Right renal cortex interstitium (tissue), 3 donors: ENCODE measurements at places on chromosomes 13 and 19. TPM values are rescaled to one million over a fixed set of nuclear protein-coding genes. Genes with fewer than 3 reads are reported as not detected.

PEG3 gene
- polyA plus RNA-seq: 47.6 TPM

COL5A3 gene
- polyA plus RNA-seq: 0.46 TPM

LHB gene
- polyA plus RNA-seq: not detected

SLC46A3 gene
- 2.7 TPM for polyA plus RNA-seq

APC2 gene
- polyA plus RNA-seq: 1.1 TPM

DIS3 gene
- polyA plus RNA-seq: 43.1 TPM

C19orf67 gene
- polyA plus RNA-seq: not detected

TPRX1 gene
- polyA plus RNA-seq: not detected

ADAMTSL5 gene
- polyA plus RNA-seq: 0.54 TPM

HSH2D gene
- 0.19 TPM for polyA plus RNA-seq

CEACAM1 gene
- polyA plus RNA-seq: 8.8 TPM

ZC3H4 gene
- polyA plus RNA-seq: 36.2 TPM

OXGR1 gene
- polyA plus RNA-seq: 5.5 TPM

ZNF99 gene
- 1.1 TPM for polyA plus RNA-seq

IL17D gene
- 7.2 TPM for polyA plus RNA-seq

RDH8 gene
- polyA plus RNA-seq: not detected

CYP4F8 gene
- polyA plus RNA-seq: not detected

FDX2 gene
- polyA plus RNA-seq: 19.3 TPM

CLEC11A gene
- 29.9 TPM for polyA plus RNA-seq

TEX29 gene
- polyA plus RNA-seq: 0.35 TPM

APLP1 gene
- polyA plus RNA-seq: 25.0 TPM

BRSK1 gene
- 11.8 TPM for polyA plus RNA-seq

PABPC3 gene
- 1.4 TPM for polyA plus RNA-seq

C19orf85 gene
- polyA plus RNA-seq: not detected

CFD gene
- polyA plus RNA-seq: 2.0 TPM

POU2F2 gene
- 0.72 TPM for polyA plus RNA-seq

APOC4 gene
- polyA plus RNA-seq: not detected

KLK5 gene
- 1.6 TPM for polyA plus RNA-seq

ATP4A gene
- polyA plus RNA-seq: 0.06 TPM

CGB2 gene
- polyA plus RNA-seq: not detected

ANGPTL8 gene
- polyA plus RNA-seq: not detected

DNAAF3 gene
- 7.9 TPM for polyA plus RNA-seq

ETV2 gene
- polyA plus RNA-seq: 0.74 TPM

LILRA6 gene
- polyA plus RNA-seq: 0.42 TPM

DCUN1D2 gene
- 17.2 TPM for polyA plus RNA-seq

OVOL3 gene
- polyA plus RNA-seq: not detected

IGFL3 gene
- polyA plus RNA-seq: not detected

ZNF497 gene
- 3.3 TPM for polyA plus RNA-seq

NLRP12 gene
- polyA plus RNA-seq: 0.26 TPM

ZNF529 gene
- 23.7 TPM for polyA plus RNA-seq

F2RL3 gene
- 1.0 TPM for polyA plus RNA-seq

NKPD1 gene
- 0.11 TPM for polyA plus RNA-seq

ELSPBP1 gene
- 0.31 TPM for polyA plus RNA-seq

UHRF1 gene
- polyA plus RNA-seq: 29.4 TPM

CEACAM8 gene
- not detected for polyA plus RNA-seq

GJB2 gene
- 3.1 TPM for polyA plus RNA-seq

PHF11 gene
- 34.8 TPM for polyA plus RNA-seq

SNRPD2 gene
- polyA plus RNA-seq: 326 TPM

CD79A gene
- 0.87 TPM for polyA plus RNA-seq

VSTM1 gene
- polyA plus RNA-seq: 0.23 TPM

MBD3L2 gene
- polyA plus RNA-seq: not detected
